Fibroblast of upper back skin (primary cell): ENCODE measurements at places on chromosomes 7 and 10.

DNA sequence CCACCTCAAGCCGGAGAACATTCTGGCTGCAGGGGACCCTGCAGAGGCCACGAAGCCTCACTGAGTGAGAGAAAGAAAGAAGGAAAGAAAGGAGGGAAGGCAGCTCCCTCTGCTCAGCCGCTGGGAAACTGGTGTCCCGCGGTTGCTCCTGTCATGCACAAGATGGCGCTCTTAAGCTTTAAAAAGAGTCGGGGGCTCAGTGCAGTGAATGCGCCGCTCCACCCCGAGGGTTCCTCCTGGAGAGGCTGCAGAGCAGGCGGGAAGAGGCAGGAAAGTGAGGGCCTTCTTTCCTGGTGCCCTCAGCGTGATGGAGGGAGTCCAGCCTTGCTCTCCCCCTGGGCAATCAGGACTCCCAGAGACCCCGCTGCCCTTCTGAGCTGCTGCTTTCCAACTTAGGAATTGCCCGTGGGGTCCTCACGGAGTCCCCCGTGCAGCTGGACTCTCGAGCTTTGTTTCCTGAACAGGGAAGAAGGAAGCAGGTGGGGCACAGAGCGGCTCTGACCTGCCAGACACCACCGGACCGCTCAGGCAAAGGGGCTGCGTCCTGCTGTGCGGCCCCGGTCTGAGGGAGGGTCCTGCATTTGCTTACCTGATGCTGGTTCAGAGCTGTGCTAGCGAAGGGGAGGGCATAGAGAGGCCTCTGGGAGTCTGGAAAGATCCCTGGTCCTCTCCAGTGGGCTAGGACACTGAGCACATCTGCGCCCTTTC, 141.9 kb upstream of the MKI67 start:
- DNase-seq = peak; percentile 43

GRCh38 chr7:45576249-45576929, 2.2 kb downstream of the ADCY1 start:
- DNase-seq = peak; percentile 40

GRCh38 chr10:71268247-71268691, 50.8 kb upstream of the SLC29A3 start:
- peak; percentile 66 for DNase-seq

- DNase-seq = no peak
Observed at GRCh38 chr10:114482480-114483304, 78.4 kb upstream of the AFAP1L2 start.

- peak; percentile 39 for DNase-seq
Observed at GRCh38 chr7:138006106-138006505, 4.2 kb upstream of the CREB3L2 start.

DNA sequence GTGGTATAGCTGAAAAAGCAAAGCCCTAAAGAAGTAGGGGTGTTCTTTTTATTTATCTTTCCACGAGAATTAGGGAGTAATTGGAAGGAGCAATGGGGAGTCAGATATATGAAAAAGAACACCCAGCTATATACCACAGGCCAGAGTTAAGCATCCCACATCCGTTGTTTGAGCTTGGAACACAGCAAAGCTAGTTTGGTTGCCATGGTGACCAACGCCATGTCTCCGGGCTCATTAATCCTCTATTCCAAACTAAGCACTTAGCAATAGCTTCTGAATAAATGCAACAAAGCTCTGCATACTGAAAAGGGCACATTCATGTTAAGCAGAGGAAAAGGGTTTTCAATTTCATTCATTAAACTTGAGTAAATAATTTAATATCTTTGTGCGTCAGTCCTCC, 23.5 kb downstream of the ASB4 start:
- peak; percentile 58 for DNase-seq

GRCh38 chr7:6637544-6638229, 569 bp downstream of the ZNF316 start:
- DNase-seq = peak; percentile 17

DNA sequence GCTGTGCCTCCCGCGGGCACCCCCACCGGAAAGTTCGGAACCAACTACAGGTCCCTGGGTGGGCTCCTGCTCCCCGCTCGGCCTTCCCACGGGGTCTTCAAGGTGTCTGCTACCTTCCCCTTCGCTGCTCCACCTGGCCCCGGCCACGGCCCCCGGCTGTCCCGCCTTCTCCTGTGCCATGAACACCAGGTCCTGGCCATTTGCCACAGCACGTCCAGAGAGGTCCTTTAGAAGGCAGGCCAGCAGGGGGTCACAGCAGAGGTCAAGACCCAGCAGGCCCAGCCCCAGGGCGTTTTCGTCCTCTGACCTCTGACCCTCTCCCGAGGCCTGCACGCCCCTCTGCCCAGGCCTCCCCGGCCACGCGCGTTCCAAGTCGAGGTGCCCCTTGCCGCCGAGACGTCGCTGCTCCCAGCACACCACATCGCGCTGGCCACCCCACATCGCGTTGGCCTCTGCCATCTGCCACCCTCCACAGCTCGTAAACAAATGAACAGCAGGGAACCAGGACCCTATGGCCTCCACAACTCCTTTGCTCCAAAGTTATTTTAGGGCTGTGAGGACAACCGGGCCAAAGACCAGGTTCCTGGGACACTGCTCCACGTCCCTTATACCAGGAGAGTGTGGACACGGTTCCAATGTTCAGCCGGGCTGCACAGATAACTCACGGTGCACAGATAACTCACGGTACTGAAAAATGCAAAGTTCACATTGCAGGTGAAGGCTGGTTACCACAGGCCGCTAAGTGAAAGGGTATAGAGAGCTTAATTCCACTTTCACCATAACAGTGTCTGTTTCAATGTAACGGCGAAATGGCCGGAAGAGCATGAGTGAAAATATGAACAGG, 74.3 kb downstream of the CFAP46 start:
- DNase-seq = no peak

DNA sequence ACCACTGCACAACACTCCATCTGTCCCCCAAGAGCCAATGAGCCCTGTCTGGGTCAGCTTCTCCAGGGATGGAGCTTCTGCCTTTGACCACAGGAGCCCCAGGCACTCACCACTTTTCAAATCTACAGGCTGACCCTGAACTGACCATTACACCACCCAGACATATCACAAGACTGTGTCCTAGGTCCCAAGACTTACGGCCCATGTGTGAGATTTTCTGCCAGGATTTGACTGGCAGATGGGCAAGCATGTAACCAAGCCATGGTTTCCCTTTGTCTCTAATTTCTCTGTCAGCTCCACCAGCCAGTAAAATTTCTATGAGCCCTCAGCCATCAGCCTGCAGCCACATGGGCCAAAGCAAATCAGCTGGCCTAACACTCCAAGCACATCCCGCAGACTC, 92.5 kb downstream of the SH3PXD2A start:
- no peak for DNase-seq

GRCh38 chr10:1123198-1123597, 67.0 kb downstream of the WDR37 start:
- no peak for DNase-seq

- DNase-seq = no peak
Observed at GRCh38 chr10:100579261-100580090, 43.7 kb downstream of the HIF1AN start.

GRCh38 chr10:118607768-118608354, 12.4 kb upstream of the PRLHR start:
- no peak for DNase-seq

DNA sequence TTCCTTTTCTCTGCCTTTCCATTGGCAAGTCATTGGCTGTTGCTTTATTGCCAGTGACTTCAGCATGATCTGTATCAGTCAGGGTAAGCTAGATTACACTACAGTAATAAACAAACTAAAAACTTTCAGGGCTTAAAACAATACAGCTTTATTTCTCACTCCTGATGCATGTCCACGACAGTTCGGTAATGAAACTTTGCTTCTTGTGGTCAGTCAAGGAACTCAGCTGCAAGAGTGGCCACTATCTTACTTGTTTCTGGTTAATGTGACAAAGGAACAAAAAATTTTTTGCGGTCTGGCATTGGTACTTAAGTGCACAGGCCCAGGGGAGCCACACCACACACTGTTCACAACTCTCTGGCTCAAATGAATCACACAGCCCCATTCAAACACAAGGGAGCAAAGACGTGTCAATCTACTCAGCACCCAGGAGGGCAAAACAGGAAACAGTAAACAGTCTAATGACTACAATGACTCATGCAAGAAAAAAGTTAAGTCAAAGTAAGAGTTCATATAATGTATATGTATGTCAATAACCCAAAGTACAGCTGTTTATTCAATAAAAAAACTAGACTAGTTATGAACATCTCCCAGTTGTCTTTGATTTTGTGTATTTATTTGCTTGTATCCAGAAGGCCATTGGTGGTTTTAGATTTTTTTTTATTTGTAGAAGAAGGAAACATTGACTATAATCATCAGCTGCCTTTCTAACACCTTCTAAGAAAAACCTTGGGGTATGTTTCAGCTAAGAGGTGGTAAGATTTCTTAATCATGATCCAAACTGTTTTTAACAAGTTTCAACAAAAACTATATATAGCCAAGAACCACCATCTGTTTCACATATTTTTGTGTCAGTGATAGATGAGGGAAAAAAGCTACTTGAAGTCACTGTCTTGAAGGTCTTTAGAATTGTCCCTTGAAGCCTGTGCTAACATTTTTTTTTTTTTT, 134.4 kb upstream of the FAM3C start:
- peak; percentile 98 for DNase-seq

DNA sequence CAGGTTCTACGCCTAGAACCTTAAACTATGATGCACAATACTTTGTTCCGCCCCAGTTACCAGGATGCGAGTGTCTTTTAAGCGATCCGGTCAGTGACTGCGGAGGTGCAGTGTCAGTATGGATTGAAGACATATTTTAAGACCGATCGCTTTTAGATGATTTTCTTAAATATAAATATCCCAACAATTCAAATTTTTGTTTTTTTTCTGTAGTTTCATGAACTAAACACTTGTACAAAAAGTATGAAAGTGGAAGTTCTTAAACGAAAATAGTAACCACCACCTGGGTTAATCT, 835 bp downstream of the COMMD3 start:
- DNase-seq = no peak

GRCh38 chr10:78515038-78515872, 481.6 kb downstream of the RPS24 start:
- no peak for DNase-seq

GRCh38 chr7:149293338-149293737, 31.3 kb downstream of the ZNF783 start:
- no peak for DNase-seq

DNA sequence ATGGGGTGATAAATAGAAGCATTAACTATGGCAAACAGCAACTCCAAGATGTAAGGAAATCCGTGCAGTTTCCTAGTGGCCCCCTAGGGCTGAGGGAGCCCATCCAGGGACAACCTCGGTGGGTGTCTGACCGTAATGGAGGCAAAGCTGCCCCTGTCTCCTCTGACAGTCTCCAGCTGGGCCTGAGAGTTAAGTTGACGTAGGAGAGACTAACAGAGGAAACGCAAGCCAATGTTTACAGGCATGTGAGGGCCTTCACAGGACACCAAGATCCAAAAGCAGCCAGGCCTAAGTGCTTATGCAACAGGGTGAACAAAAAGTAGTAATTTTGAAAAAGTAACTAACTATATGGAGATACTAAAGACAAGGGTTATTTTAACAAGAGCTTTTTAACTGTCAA, 330.0 kb upstream of the C7orf33 start:
- no peak for DNase-seq

- DNase-seq = no peak
Observed at GRCh38 chr10:96410296-96410695, 51.5 kb upstream of the OPALIN start.

DNA sequence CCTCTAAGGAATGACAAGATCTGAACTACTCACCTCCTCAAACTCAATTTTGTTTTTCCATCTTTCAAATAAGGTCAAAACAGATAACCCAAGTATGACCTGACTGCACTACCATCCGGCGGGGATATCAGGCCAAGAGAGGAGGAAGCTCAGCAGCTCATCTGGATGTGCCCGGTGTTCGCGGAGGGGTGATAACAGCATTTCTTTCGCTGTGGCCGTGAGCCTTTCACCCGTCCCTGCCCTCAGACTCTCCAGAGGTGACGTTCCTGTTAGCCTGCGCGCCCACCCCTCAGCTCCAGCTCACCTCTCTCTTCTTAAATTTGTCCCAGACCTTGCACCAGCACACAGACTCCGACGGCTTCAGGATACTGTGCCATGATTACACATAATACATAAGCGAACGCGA, 526 bp downstream of the ZNF248 start:
- peak; percentile 4 for DNase-seq

- no peak for DNase-seq
Observed at GRCh38 chr10:62744136-62744535, 60.4 kb upstream of the ADO start.
